ENCODE measurements at places on chromosomes 2 and 18.

DNA sequence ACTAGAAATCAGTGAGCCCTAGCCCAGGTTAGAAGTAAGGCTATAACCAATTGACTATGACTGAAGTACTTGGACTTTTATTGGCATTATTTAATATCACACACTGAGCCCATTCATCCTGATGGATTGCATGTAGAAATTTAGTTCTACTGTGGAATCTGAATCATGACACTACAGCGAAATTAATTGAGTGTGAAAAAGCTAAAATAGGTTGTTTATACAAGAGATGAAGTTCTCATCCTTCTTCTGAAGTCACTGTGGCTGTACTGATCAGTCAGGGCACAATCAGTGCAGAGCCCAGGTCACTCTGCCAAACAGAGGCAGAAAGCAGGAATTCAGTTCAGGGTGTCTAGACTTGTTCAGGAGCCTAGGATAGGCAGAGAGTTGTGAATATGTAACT lies 158.9 kb downstream of the BABAM2 start:
- no peak for DNase-seq

DNA sequence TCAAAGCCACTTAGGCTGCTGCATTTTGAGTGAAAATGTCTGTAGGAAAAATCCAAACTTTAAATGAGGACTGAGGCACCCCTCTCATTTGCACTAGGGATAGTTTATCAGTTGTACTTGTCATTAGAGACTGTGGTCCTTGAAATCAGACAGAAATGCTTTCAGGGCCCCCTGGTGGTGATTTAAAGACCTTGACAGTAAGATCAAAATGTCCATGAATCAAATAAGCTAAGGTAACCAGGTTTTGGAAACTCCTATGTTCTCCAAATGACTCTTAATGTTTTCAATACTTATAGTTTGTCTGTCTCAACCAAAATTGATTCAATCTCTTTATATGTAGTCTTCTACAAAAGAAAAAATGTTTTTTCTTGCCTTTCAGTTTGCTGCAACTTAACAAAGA lies 28.8 kb upstream of the DDX18 start:
- peak; percentile 1 for DNase-seq

- DNase-seq, result no peak
These were observed 592.1 kb downstream of the TDRD15 start for GRCh38 chr2:21715887-21716286.

- DNase-seq, result no peak
These were observed 133.2 kb upstream of the EPHA4 start for GRCh38 chr2:221705185-221705877.

DNA sequence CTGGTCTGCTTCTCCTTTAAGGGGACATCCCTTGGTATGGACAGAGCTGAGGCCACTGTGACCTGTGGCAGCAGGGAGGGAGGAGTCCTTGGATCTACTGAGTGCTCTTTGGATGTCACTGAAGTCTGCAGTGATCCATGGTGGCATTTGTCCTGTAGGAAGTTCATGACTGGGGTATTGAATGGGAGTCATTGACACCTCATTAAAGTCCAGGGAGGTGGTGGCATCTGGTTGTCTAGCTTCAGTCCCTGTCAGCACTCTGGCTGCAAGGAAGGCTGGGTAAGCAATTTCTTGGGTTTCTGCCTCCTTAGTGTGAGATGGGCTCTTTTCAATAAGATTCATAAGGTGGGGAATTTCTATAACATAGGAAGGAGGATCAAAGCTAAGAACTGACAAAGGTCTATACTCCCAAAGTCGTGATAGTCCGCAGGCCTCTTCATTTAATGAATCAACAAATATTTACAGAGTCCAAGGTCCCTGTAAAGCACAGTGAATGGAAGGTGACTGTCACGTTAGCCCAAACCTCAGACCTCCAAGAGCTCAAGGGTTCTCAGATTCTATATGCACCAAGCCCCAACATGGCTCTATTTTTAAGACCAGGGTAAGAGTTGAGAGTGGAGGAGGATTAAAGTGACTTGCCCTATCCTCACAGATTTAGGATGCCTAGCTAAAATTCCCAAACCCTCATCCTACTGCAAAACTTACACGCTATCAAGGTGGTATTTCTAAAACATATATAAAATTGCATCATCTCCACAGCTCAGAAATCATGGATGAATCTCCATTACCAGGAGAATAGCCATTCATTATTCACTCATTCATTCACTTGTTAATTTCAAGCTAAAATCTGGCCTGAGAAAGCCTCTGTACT lies 40.2 kb downstream of the THNSL2 start:
- no peak for DNase-seq

DNA sequence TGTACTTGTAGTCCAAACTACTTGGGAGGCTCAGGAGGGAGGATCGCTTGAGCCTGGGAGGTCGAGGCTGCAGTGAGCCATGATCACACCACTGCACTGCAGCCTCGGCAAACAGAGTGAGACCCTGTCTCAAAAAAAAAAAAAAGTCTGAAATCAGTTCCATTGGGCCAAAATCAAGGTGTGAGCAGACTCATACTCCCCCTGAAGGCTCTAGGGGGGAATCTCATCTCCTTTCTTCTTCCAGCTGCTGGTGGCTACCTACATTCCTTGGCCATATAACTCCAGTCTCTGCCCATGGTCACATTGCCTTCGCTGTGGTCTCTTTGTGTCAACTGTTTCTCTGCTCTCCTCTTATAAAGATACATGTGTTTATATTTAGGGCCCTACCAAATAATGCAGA lies 234.0 kb downstream of the LRRTM1 start:
- DNase-seq, result no peak

DNA sequence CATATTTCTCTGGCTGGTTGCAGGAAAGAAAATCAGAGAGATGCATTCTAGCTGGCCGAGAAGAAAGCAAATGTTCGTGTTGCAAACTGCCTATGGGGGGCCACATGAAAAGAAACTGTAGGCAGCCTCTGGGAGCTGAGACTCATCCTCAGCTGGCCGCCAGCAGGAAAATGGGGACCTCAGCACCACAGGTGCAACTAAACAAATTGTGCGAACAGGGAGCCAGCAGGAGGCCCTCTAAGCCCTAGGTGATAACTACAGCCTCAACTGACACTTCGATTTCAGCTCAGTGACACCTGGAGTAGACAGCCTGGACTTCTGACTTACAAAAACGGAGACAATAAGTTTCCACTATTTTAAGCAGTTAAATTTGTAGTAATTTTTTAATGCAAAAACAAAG lies 107.3 kb downstream of the DTNB start:
- no peak for DNase-seq

- DNase-seq, result no peak
These were observed 59.9 kb downstream of the KIAA1328 start for GRCh38 chr18:36888778-36889177.

GRCh38 chr18:2654169-2654927 lies 1.2 kb upstream of the SMCHD1 start:
- DNase-seq, result peak; percentile 28

- DNase-seq, result no peak
These were observed 75.5 kb downstream of the SLC66A2 start for GRCh38 chr18:79875931-79876461.

- no peak for DNase-seq
These were observed 153.8 kb upstream of the ACAA2 start for GRCh38 chr18:49967171-49967570.

DNA sequence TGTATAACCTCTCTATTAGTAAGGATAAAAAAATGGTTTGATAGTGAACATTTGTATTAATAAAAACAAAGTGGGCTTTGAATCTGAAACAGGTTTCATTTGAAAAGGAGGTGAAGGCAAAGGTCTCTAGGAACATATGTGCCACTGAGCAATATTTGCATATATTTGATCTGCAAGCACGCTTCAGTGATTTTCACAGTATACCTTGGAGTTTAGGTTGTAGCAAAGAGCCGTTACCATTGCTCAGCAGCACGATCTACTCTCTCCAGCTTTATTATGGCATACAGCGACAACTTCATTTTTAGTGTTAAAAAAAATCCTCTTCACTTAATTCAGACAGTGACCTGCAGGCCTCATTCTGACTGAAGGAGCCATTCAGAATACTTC lies 75.8 kb upstream of the ZEB2 start:
- DNase-seq, result no peak

- no peak for DNase-seq
These were observed 76.6 kb downstream of the KIAA1328 start for GRCh38 chr18:36905571-36905970.

- no peak for DNase-seq
These were observed 52.8 kb upstream of the RMDN2 start for GRCh38 chr2:37872192-37872750.

GRCh38 chr2:231680992-231681852 lies 27.1 kb upstream of the PTMA start:
- DNase-seq, result no peak

DNA sequence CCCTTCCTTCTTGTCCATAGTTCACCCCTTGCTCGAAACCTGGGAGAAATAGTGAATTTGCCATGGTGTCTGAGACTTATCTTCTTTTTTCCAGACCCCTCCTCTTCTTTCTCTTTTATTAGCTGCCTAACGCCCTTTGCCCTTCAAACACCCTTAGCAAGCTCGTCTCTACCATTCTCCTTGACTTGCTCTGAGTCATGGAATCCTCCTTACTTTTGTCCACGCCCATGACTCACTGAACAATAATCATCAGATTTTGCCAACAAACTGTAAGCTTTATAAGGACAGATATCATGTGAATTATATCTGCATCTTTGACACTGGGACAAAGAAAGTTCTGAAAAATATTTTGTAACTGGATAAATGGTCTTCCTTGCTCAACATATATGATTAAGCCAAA lies 67.1 kb upstream of the CNTNAP5 start:
- DNase-seq, result no peak

- peak; percentile 37 for DNase-seq
These were observed at the start of gene SLC16A14 for GRCh38 chr2:230068651-230069055. Gene SLC16A14 (minus strand): TSS chr2:230068924. CDS start chr2:230059352, 9,572 bp downstream.

- no peak for DNase-seq
These were observed 768.6 kb upstream of the HS6ST1 start for GRCh38 chr2:129087133-129087813.

GRCh38 chr2:105521176-105521575 lies 122.3 kb upstream of the FHL2 start:
- DNase-seq, result no peak

GRCh38 chr2:242041816-242042215 lies 172.3 kb downstream of the RTP5 start:
- no peak for DNase-seq

DNA sequence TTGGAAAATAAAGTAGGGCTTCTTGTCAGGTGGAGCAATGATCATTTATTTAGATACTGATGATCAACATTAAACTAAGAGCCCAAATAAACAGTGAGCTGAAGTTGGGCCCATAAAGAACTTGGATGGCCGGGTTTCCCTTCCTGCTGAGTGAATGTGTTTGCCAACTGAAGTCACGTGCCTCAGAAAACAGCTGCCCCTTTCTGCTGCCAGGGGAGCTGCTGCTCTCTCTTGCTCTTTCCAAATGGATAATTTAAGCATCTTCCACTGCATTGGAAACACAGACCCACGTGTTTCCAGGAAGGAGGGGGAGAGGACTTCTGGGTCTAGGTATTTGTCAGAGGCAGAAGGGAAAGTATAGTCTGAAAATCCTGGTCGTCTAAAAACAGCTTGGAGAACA lies 22.9 kb upstream of the NCKAP5 start:
- DNase-seq, result peak; percentile 64

GRCh38 chr2:8176887-8177286 lies 505.0 kb upstream of the ID2 start:
- no peak for DNase-seq

- no peak for DNase-seq
These were observed 82.6 kb upstream of the ST8SIA3 start for GRCh38 chr18:57269756-57270155.

DNA sequence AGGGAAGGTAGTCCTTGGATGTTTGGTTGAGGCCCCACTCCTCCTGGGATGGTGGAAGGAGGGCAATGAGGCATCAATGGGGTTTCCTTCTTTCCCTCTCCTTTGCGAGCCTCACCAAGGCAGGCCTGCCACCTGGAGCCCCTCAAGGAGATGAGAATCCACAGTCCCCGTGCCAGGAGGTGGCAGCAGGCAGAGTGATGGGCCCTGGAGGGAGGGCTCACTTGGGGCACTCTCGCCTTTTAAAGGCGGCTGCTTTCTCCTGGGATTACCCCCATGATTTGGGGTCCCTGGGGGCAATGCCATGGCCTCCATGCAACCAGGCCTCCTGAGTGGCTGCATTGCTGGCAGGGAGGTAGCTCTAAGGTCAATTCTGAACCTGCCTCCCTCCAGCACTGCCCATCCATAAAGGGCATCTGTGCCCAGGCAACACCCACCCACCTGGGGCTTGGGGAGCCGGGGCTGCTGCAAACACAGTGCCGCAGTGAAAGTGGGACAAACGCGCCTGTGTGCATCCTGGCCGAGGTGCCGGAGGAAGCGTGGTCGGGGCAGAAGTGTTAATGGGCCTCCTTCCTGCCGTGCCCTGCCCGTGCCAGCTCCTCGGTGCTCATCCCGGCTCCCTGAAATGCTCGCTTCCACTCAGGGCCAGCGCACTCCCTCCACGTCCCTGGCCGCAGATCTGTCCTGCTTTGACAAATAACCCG lies 55.9 kb downstream of the ZFP36L2 start:
- no peak for DNase-seq

GRCh38 chr18:3254725-3255124 lies 7.1 kb downstream of the MYL12A start:
- DNase-seq, result no peak

- DNase-seq, result no peak
These were observed 51.3 kb downstream of the G6PC2 start for GRCh38 chr2:168952424-168952823.

GRCh38 chr2:135245071-135245470 lies 193.0 kb downstream of the RAB3GAP1 start:
- no peak for DNase-seq

DNA sequence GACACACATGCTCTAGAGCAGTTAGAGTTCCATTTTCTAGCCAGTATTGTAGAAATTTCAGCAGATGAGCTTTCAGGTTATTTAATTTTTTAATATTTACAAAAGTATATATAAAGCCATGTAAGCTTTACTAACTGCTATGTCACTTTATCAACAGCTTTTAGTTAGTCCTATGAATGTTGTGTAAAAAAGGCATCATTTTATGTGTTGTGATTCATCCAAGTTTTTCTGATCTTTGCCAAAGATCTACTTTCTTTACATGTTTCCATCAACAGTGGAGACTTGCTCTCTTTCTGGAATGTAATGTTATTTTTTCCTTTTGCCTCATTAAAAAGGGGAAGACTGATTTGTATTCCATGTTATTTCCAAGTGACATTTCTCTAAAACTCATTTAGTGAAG lies 125.2 kb upstream of the TFPI start:
- no peak for DNase-seq

- no peak for DNase-seq
These were observed 17.2 kb downstream of the BOK start for GRCh38 chr2:241575624-241576292.

- DNase-seq, result no peak
These were observed 171.9 kb downstream of the EN1 start for GRCh38 chr2:118675531-118675930.

DNA sequence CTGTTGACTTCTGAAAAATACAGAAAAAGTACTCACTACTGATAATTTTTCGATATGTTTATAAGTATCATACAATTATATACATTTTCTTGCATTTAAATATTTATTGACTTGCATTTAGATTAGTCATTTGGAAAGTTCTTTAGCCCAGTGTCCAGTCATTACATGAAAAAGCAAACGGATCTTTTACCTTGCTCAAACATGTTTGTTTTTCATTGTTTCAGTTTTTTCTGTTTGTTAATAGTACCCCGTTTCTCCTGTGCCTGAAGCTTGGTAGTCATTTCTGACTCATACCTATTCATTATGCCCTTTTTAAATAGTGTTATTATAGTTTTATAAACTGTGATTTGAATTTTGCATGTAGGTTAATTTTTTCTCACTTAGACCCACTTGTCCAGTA lies 28.1 kb downstream of the CEP192 start:
- no peak for DNase-seq
